ENCODE measurements at places on chromosomes 2 and 18. TPM values are rescaled to one million over a fixed set of nuclear protein-coding genes. Genes with fewer than 3 reads are reported as not detected.

- H3K36me3 ChIP-seq, result no peaks in the 10 kb centered on the region
- no peak overlapping the region for H3K4me3 ChIP-seq
- H3K27ac ChIP-seq, result no peak overlapping the region
- H3K27me3 ChIP-seq, result no peaks in the 10 kb centered on the region
- DNase-seq, result no peak
- no peaks in the 10 kb centered on the region for H3K4me1 ChIP-seq
Measured at GRCh38 chr2:102489646-102490045, 16.6 kb downstream of the SLC9A4 start.

- H3K4me3 ChIP-seq, result peak overlapping the region; percentile 79
- H3K27me3 ChIP-seq, result no peaks in the 10 kb centered on the region
- H3K27ac ChIP-seq, result peak overlapping the region; percentile 95
- no peaks in the 10 kb centered on the region for H3K36me3 ChIP-seq
- H3K4me1 ChIP-seq, result peaks cover 79% of the 10 kb centered on the region
Measured at GRCh38 chr2:74507926-74508520, 528 bp upstream of the PCGF1 start.

DNA sequence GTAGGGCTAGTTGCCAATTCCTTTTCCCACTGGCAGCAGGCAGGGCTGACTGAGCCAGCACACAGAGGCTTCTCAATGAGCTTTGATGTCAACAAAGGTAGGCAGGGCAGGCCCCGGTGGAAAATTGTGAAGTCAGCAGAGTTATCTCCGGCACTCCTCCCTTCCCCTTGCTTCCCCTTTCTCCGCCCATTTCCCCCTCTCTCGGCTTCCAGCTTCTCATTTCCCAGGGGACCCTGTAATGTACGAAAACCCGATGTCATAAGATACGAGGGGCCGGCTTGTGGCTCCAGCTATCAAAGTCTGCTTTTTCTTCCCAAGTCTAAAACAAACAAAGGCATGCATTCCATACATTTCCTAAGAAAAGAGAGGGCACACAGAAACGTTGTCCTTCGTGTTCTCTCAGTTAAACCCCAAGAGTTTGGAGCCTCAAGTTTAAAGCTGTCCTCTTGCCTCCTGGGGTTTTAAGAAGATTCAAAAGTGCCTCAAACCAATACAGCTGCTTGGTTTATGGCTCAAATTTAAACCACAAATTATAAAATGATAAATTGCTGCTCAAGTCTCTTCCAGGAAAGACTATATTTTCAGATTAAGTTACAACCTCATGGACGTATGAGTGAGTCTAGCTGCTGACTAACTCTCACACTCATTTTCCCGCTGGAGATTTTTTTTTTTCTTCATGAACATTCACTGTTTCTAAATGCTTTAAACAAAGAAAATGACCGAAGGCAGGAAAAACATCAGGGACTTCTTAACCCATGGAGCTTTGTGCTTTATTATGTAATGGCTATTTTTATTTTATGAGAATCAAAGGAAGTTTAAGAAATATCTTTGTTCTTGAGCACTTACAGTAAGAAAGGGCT is 27.2 kb upstream of the EML4 start:
- no peaks in the 10 kb centered on the region for H3K27me3 ChIP-seq
- H3K4me1 ChIP-seq, result peaks cover 83% of the 10 kb centered on the region
- peak overlapping the region; percentile 63 for H3K4me3 ChIP-seq
- peak; percentile 94 for DNase-seq
- H3K36me3 ChIP-seq, result no peaks in the 10 kb centered on the region
- peak overlapping the region; percentile 80 for H3K27ac ChIP-seq

Gene REG3A
- total RNA-seq, result not detected

DNA sequence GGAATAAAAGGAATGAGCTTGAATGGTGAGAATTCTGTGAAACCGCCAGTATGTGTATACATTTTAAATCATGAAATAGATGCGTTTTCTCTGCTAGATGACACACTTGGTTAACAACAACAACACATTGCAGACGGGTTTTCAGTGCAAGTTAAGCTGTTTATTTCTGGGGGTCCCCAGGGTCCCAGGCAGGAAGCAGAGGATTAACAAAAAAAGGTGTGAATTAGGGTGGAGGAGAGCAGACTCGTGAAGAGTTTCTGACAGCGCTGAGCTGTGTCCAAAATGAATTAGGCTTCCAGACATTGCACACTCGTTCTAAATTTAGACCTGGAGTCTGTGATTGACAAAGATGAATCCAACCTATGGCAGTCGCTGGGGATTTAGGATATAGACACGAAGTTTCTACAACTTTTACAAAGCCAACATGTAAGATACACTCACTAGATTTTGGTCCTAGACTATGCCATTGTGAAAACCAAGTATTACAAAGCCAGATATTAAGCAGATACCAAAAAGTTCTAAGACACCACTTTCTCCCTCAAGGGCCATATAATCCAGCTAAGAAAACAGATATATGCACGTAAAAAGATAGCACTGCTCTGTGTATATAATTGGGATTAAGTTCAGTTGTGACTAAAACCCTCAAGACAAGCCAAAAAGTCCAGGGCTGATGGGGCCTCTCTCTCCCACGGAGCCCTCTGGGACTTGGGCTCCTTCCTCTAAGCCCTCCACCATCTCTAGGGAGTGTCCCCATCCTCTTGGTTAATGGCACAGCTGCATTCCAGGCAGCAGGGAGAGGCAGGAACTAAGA is 120.2 kb downstream of the ACAA2 start:
- H3K36me3 ChIP-seq, result no peaks in the 10 kb centered on the region
- peaks cover 24% of the 10 kb centered on the region for H3K27me3 ChIP-seq
- H3K27ac ChIP-seq, result no peak overlapping the region
- H3K4me1 ChIP-seq, result no peaks in the 10 kb centered on the region

- H3K27me3 ChIP-seq, result no peaks in the 10 kb centered on the region
- H3K4me3 ChIP-seq, result no peak overlapping the region
- H3K36me3 ChIP-seq, result 0 out of 3 replicates have a peak, but pooled peaks cover 2% of the 10 kb centered on the region
- peaks cover 31% of the 10 kb centered on the region for H3K4me1 ChIP-seq
Measured at GRCh38 chr2:98489486-98489885, 44.8 kb downstream of the INPP4A start.

DNA sequence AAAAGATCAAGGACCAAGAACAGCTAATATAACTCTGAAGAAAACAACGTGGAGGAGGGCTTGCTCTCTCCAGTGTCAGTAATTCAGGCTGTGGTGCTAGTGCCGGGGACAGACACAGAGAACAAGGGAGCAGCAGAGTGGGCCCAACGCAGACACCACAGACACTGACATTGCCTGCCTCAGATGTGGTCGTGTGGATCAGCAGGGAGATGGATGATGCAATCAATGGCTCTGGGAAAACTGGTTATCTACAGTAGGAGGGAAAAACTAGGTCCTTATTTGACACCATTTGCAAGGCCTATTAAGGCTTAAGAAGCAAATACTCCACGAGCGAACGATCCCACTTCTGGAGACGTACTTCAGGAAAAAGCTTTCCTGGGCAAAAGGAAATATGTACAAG is 36.1 kb downstream of the HDLBP start:
- H3K27ac ChIP-seq, result peak overlapping the region; percentile 24
- H3K27me3 ChIP-seq, result no peaks in the 10 kb centered on the region
- H3K4me1 ChIP-seq, result peaks cover 58% of the 10 kb centered on the region
- H3K4me3 ChIP-seq, result no peak overlapping the region
- DNase-seq, result peak; percentile 46

- peaks cover 30% of the 10 kb centered on the region for H3K4me1 ChIP-seq
- H3K27ac ChIP-seq, result no peak overlapping the region
- H3K36me3 ChIP-seq, result no peaks in the 10 kb centered on the region
Measured at GRCh38 chr2:218853766-218854165, 5.8 kb upstream of the WNT6 start.

Gene MTLN
- 50.4 TPM for total RNA-seq

Gene CRIM1
- total RNA-seq, result 21.5 TPM

Gene MATN3
- total RNA-seq, result 19.2 TPM

DNA sequence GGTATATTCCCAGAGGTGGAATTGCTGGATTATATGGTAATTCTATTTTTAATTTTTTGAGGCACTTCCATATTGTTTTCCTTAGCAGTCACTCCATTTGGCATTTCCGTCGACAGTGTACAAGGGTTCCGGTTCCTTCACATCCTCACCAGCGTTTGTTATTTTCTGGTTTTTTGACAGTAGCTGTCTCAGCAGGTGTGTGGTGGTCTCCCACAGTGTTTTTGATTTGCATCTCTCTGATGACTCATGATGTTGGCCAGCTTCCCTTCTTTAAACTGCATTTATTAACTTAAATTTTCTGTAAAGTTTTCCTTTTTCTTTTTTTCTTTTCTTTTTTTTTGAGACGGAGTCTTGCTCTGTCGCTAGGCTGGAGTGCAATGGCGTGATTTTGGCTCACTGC is 19.7 kb downstream of the SH3BP4 start:
- no peak overlapping the region for H3K27ac ChIP-seq
- no peak for DNase-seq
- no peak overlapping the region for H3K4me3 ChIP-seq
- H3K36me3 ChIP-seq, result peaks cover 13% of the 10 kb centered on the region
- H3K4me1 ChIP-seq, result peaks cover 65% of the 10 kb centered on the region

DNA sequence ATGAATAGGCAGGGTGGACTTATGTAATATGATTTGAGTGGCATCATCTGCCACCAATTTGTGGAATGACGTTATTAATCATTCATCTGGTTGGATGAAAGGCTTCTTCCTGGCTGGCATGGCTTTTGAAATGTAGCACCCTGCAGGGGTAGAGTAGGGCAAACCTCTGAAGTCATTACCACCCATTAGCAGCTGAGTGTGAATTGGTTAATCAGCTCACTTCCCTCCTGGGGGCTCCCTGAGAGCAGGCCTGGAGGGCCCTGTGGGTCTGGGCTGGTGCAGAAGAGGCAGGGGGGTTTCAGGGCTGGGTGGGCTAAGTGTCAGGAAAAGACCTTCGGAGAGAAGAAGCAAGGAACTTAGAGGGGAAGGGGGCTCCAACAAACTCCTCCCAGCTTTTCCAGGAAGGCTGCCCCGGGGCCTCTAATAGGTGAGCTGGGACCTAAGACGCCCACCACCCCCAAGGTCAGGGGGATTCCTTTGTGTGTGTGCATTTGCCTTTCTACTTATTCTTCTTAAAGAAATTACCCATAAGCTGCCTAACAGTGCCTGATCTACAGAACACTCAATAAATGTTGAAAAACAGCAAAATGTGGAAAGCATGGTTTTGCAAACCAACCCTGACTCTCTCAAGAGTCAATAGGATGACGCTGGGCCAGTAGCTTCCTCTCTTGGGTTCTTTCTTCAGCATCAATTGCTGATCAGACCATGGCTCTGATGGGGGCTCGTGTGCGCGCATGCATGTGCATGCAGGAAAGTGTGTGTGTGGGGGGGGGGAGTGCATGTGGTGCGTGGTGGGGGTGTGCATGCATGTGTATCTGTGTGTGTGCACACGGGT is 49.7 kb upstream of the ZNF516 start:
- H3K27me3 ChIP-seq, result peaks cover 14% of the 10 kb centered on the region
- no peak overlapping the region for H3K4me3 ChIP-seq
- peaks cover 6% of the 10 kb centered on the region for H3K4me1 ChIP-seq
- no peak overlapping the region for H3K27ac ChIP-seq
- no peaks in the 10 kb centered on the region for H3K36me3 ChIP-seq

DNA sequence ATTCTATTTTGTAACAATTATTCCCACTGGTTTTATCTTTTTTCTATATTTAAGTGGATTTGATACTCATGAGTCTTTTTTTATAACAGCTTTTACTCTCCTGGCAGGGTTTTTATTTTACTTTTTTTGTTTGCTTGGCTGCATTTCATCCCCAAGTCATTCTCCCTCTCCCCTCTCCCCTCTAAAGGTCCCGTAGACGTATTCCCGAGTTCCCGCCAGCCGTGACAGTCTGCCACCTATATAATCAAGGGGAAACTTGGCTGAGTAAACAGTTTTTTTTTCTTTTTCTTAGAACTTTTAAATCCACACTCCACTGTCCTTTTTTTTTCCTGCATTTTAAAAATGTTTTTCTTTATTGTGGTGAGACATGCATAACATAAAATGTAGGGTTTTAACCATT is 433.1 kb upstream of the HS6ST1 start:
- H3K4me3 ChIP-seq, result no peak overlapping the region
- no peak for DNase-seq
- peaks cover 62% of the 10 kb centered on the region for H3K27me3 ChIP-seq
- no peaks in the 10 kb centered on the region for H3K36me3 ChIP-seq

GRCh38 chr2:20143263-20143662 is 81.7 kb downstream of the SDC1 start:
- H3K4me1 ChIP-seq, result peaks cover 46% of the 10 kb centered on the region
- no peak overlapping the region for H3K27ac ChIP-seq
- DNase-seq, result no peak
- H3K36me3 ChIP-seq, result no peaks in the 10 kb centered on the region

DNA sequence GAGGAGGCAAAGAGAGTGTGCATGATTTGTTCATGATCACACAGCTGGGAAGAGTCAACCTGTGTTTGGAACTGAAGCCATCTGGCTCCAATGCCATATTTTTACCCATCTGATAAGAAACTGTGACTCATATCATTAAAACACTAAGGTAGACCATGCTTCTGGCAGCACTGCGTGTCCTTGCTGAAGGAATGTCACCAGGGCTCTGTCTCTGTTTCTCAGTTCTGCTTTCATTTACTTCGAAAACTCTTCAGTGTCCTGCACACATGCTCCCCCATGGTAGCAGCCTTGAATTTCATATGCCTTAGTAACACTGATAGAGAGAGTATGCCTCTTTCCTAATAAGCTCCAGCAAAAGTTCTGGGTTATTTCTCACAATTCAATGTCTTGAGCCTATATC is 830.4 kb downstream of the DCDC2C start:
- no peak overlapping the region for H3K27ac ChIP-seq
- H3K36me3 ChIP-seq, result no peaks in the 10 kb centered on the region
- no peak overlapping the region for H3K4me3 ChIP-seq
- DNase-seq, result no peak
- no peaks in the 10 kb centered on the region for H3K4me1 ChIP-seq

- no peaks in the 10 kb centered on the region for H3K27me3 ChIP-seq
- no peak overlapping the region for H3K27ac ChIP-seq
- no peak overlapping the region for H3K4me3 ChIP-seq
Measured at GRCh38 chr18:42480441-42480840, 525.4 kb downstream of the PIK3C3 start.

DNA sequence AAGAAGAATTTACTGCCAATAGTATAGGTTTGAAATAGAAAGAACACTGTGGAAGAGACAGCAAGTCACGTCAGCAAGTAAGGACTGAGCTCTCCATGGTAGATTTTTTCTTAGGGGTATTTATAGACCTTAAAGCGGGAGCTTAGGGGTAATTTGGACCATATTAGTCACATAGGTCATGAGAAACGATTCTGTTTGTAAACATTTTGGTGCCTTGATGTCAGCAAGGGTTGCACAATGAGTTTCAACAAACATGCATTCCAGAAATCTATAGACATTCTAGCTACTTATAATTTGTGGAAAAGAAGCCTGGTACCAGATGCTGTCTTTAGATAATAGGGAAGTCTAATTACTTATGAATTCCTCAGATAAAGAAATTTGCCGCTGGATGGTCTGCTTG is 624.7 kb downstream of the TDRD15 start:
- no peaks in the 10 kb centered on the region for H3K27me3 ChIP-seq
- H3K27ac ChIP-seq, result no peak overlapping the region
- no peak overlapping the region for H3K4me3 ChIP-seq
- no peaks in the 10 kb centered on the region for H3K36me3 ChIP-seq

Gene NOL4
- total RNA-seq, result 1.8 TPM

- H3K36me3 ChIP-seq, result no peaks in the 10 kb centered on the region
- no peaks in the 10 kb centered on the region for H3K27me3 ChIP-seq
- H3K27ac ChIP-seq, result no peak overlapping the region
- DNase-seq, result no peak
- no peak overlapping the region for H3K4me3 ChIP-seq
Measured at GRCh38 chr2:150126839-150127238, 360.6 kb downstream of the RND3 start.

- DNase-seq, result no peak
- H3K36me3 ChIP-seq, result peaks cover 54% of the 10 kb centered on the region
- no peak overlapping the region for H3K4me3 ChIP-seq
- no peak overlapping the region for H3K27ac ChIP-seq
- H3K27me3 ChIP-seq, result no peaks in the 10 kb centered on the region
Measured at GRCh38 chr2:231094736-231095346, 30.0 kb downstream of the HTR2B start.

Gene TGFBRAP1
- total RNA-seq, result 27.0 TPM
